ENCODE measurements at places on chromosomes 11 and 22.

DNA sequence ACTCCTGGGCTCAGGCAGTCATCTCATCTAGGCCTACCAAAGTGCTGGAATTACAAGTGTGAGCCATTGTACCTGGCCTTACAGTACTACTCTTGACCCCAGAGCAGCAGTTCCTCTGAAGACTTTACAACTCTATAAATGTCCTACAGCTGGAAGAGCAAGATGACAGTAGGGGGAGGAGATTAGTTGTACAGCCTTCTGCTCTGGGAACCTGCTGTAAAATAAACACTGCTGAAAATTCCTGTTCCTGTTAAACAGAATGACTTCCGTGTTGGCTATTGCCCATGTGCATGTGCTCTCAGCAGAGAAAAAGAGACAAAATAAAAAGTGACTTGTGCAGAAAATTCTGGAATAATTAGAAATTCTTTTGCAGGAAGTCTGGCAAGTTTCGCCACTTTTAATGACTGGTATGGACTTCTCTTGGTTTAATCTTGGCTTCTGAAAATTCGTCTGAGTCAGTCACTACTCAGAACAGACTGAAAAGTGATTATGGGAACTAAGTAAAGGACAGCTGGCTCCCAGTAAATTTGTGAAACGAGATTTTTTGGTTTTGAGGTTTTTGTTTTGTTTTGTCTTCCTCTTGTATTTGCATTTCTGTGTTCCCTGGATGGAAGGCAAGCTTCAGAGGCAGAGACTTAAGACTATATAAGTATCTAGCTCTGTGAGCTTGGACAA is 955.7 kb downstream of the DLG2 start:
- no peak for DNase-seq

DNA sequence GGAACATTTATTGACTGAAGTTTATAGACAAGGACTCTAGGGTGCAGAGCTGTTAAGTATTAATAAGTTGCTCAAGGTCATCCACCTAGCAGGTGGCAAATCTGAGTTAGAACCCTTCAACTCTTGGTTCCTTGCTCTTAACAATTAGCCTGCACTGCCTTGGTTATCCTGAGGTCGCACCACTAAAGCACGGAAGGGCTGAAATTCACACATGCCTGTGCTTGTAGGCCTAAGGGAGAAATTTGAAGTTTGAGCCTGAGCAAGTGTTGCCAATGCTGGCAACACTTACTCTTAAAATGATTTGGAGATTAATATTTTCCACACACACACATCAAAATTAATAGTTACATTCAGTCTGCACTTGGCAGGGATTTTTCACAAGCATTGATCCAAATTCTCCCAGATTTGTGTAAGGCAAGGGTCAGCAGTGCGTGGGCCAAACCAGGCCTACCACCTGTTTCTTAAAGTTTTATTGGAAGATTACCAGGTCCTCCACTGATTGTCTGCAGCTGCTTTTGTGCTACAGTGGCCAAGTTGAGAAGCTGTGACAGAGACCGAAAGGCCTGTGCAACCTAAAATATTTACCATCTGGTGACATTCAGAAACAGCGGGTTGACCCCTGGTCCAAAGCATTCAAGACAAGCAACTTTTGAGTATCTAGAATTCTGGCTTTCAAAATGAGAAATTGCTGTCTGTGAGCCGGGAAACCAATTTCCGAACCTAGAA is 16.3 kb downstream of the APOL5 start:
- DNase-seq: no peak

DNA sequence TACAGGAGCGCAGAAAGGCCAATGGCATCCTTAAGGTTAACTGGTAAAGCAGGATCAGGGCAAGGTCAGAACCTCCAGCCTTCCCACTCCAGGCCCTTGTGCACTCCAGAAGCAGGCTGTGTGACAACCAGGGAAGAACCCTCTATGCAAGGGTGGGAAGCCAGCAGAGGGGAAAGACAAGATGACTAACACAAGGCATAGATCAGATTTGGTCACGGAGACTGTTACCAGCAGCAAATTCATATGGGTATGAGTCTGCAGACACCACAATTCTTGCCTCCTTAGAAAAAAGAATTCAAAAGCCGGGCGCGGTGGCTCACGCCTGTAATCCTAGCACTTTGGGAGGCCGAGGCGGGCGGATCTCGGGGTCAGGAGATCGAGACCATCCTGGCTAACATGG is 39.8 kb upstream of the MTNR1B start:
- DNase-seq: no peak

GRCh38 chr11:95222817-95223216 is 8.2 kb downstream of the SESN3 start:
- no peak for DNase-seq

GRCh38 chr22:45565973-45566372 is 63.3 kb downstream of the FBLN1 start:
- DNase-seq: no peak

- DNase-seq: no peak
Observed at GRCh38 chr11:78570031-78570430, 4.6 kb downstream of the NARS2 start.

- DNase-seq: no peak
Observed at GRCh38 chr11:47225552-47226400, 11.0 kb downstream of the DDB2 start.

DNA sequence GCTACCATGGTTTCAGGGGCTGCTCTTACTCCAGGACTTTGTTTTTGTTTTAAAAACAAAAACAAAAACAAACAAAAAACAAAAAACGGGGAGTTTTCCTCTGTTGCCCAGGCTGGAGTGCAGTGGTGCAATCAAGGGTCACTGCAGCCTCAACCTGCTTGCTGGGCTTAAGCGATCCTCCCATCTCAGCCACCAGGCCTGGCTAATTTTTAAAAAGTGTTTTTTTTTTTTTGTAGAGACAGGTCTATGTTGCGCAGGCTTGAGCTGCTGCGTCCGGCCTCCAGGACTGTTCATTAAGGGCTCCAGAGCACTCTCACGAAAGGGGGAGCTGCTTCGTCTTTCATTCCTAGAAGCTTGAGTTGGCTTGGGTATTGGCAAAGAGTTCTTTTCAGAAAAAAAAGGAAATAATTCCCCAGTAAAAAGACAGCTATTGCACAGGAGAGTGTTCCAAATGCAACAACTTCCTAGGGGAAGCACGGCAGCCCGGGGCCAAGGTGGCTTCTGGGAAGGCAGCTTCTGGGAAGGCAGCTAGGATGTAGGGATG is 78.5 kb downstream of the NAT10 start:
- DNase-seq: no peak

- DNase-seq: no peak
Observed at GRCh38 chr22:48627203-48627602, 1200.5 kb downstream of the BRD1 start.

GRCh38 chr11:75591371-75591770 is 29.3 kb downstream of the SERPINH1 start:
- DNase-seq: no peak

DNA sequence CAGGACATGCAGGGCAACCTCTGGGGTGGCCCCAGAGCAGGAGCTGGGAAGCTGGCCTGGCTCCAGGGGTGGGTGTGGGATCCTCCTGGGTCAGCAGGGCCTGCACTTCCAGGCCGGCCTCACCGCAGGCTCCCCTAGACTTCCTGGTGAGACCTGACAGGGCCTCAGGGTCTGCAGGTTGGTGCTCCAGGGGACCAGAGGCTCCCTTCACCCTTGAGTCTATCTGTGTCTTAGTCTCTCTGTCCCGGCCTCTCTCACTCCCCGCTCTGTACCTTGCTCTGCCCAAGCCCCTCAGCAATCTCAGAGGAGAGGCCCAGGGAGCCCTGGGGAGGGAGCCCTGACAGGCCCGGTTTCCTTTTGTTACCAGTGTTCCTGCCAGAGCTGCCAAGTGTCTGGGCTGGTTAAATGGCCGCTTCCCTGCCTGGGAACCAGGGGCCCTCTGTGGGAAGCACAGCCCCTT is 13.9 kb downstream of the CD82 start:
- DNase-seq: no peak

GRCh38 chr22:28917747-28918549 is 34.6 kb downstream of the ZNRF3 start:
- DNase-seq: no peak

DNA sequence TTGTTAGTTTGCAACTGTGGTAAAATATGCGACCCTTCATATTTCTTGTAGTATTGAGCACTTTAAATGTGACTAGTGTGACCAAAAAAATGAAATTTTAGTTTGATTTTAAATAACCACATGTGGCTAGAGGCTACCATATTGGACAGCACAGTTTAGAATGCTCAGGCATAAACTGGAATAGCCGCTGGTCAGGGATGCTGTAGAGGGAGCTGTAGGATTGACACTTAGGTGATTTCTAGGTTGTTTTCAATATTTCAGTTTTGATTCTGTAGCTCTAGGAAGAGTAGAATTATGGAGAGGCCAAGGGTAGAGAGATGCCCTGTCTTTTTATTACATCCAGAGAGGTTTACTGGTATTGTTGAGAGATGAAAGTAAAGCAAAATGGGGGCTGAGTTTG is 10.8 kb upstream of the VSIG10L2 start:
- no peak for DNase-seq

GRCh38 chr11:61538636-61538961 is 30.1 kb downstream of the LRRC10B start:
- DNase-seq: no peak

GRCh38 chr22:47190957-47191670 is 428.7 kb downstream of the TBC1D22A start:
- no peak for DNase-seq

GRCh38 chr22:20530368-20531153 is 23.2 kb downstream of the MED15 start:
- DNase-seq: no peak

GRCh38 chr11:46391578-46392420 is at the start of gene CHRM4:
Gene CHRM4 (minus strand): TSS chr11:46391776. CDS start chr11:46386557, 5,219 bp downstream.
- no peak for DNase-seq

- no peak for DNase-seq
Observed at GRCh38 chr11:73614591-73614990, 16.7 kb upstream of the FAM168A start.

- DNase-seq: no peak
Observed at GRCh38 chr11:110508786-110509185, 79.0 kb downstream of the FDX1 start.

- no peak for DNase-seq
Observed at GRCh38 chr11:14454861-14455632, 44.6 kb downstream of the COPB1 start.

- DNase-seq: no peak
Observed at GRCh38 chr11:13928566-13929251, 33.8 kb upstream of the SPON1 start.

- DNase-seq: no peak
Observed at GRCh38 chr11:2451336-2451735, 6.5 kb downstream of the KCNQ1 start.

GRCh38 chr11:67240576-67241389 is 25.5 kb upstream of the GRK2 start:
- peak; percentile 82 for DNase-seq

- DNase-seq: no peak
Observed at GRCh38 chr11:75174781-75175370, 24.0 kb downstream of the SLCO2B1 start.

DNA sequence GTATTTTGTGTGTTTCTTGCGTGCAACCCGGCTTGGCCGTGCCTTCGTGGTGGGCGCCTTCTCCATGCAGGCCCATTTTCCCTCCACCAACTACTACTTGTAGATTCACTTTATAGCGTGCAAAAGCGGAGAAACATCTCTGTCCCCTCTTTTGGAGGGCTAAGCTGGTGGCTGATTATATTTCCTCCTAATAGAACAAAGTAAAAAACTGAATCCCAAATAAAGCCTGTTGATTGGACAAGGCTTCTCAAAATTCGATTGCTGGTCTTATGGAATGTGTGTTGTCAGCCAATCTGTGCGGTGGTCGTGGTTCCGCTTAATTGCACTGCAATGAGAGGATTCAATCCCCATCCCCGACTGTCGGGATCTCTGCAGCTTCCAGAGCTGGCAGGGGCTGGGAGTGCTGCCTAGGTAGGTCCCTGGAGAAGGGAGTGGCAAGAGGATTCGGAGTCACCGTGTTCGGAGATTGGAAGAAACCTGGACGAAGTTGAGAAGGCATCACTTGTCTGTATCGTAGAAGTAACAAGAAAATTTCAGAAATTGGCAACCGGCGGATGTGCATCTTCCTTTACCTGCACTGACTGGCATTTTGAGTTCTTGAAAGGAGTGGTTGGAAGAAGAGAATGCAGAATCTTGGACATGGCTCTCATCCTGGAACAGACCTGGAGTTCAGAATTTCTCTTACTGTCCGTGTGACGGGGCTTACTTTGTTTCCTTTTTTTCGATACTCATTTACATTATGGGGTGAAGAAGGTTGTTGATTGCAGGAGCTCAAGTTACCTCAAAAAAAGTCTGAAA is 1.1 kb downstream of the HMGXB4 start:
- no peak for DNase-seq

GRCh38 chr11:56932572-56933220 is 56.0 kb upstream of the OR5AK2 start:
- DNase-seq: no peak

GRCh38 chr11:8810540-8811301 is 100.3 kb upstream of the AKIP1 start:
- DNase-seq: no peak

DNA sequence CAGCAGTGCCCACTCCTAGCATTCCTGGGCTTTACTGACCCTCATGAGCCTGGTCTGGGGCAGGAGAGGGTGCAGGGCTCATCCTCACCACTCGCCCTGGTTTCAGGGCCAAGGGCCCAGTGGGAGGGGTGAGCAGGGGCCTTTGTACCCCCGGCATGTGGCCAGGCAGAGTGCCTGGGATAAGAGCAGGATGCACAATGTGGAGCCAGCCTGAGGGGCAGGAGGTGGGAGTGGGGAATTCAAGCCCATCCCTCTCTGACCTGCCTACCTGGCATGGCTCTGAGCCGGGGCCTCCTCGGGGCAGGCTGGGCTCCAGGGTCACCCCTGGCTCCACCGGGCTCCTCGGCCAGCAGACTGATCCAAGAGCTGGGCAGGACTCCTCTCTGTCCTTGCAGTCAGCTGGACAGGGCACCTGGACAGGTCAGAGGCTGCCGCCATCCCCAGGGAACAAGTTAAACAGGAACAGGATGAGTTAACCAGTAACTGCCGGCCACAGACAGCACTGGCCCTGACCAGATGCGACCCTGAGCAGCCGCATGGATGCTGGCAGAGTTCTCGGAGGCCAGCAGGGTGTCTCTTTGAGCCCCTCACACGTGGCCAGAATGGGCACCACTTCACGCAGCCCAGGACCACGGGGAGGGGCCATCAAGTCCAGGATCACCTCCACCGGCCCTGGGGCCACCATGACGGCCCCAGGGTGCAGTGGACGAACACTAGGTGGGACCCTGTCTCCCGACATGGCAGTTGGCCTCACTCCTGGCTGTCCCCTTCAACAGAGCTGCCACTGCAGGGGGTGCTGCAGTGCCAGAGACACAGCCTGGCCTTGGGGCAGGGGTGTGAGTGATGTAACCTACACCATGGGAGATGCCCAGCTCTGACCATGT is 5.0 kb downstream of the SIGIRR start:
- DNase-seq: no peak

DNA sequence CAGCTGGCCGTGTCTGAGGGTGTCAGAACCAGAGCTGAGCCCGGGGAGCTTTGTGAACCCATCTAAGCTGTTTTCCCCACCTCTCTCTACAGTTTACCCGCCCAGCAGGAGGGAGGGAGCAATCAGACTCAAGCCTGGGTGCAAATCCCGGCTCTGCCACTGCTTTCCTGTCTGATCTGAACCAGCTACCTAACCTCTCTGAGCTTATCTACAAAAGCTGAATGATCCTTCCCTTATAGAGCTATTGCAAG is 252 bp downstream of the APOL2 start:
- no peak for DNase-seq
